Neural progenitor cell (in vitro differentiated cells): ENCODE measurements at places on chromosomes 1 and 21.

GRCh38 chr1:100543640-100544039 is 5.7 kb downstream of the GPR88 start:
- peaks cover 29% of the 10 kb centered on the region for H3K4me1 ChIP-seq
- no peak overlapping the region for H3K27ac ChIP-seq
- H3K27me3 ChIP-seq, result peaks cover 39% of the 10 kb centered on the region
- no peaks in the 10 kb centered on the region for H3K36me3 ChIP-seq
- peak; percentile 31 for DNase-seq

DNA sequence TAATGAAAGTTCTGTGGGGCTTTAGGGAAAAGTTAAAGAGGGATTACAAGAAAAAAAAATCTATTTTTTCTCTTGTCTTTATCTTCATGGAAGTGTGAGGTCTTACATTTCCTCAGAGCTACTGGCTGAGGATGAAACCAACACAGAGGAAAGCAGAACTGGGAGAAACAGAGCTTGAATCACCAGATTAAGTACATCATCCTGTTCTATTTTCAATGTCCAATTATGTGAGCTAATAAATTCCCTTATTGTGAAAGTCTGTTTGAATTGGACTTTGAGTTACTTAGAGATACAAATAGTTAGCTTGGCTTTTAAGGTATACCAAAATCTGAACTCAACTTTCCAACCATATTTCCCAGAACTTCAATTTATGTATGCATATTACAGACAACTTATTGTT is 69.2 kb downstream of the LPGAT1 start:
- no peak overlapping the region for H3K27ac ChIP-seq
- DNase-seq, result no peak
- no peaks in the 10 kb centered on the region for H3K27me3 ChIP-seq
- no peaks in the 10 kb centered on the region for H3K36me3 ChIP-seq
- H3K4me1 ChIP-seq, result peaks cover 8% of the 10 kb centered on the region
- no peak overlapping the region for H3K4me3 ChIP-seq

GRCh38 chr1:227917081-227917950 is 30.4 kb downstream of the WNT9A start:
- peaks cover 70% of the 10 kb centered on the region for H3K4me1 ChIP-seq
- no peaks in the 10 kb centered on the region for H3K36me3 ChIP-seq
- H3K27ac ChIP-seq, result no peak overlapping the region
- no peak overlapping the region for H3K4me3 ChIP-seq

DNA sequence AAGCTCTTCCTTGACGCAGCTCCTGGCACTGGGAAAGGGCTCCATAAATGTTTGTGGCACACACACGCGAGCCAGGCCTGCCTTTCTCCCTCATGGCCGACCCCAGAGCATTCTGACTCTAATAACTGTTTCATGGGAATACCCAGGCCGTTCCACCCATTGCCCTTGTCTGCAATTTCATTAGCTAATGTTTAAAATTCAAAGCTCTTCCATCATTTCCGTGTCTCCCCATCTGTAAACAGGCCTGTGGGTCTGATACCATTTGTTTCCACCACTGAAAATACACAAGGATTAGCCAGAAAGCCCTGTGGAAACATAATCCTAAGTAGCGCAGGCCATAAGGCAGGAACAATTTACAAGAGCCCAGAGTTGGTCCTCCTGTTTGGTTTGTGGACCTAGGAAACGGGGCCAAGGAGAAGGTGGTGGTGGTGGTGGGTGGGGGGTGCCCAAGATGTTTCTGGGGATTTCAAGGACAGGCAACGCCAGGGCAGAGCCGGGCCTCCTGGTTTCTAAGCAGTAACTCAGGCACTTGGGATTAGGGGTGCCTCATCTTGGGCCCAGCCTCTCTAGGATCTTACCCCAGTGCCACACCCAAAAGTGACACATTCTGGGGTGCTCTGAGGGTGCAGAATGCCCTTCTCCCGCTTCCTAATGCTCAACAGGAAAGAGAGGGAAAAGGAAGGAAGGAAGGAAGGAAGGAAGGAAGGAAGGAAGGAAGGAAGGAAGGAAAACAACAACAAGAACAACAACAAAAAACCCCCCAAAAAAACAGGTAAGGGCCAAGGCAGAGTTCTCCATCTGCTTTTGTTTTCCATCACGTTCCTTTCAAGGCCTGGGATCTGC is 79.4 kb downstream of the SSBP3 start:
- peaks cover 83% of the 10 kb centered on the region for H3K4me1 ChIP-seq
- H3K27me3 ChIP-seq, result no peaks in the 10 kb centered on the region
- no peaks in the 10 kb centered on the region for H3K36me3 ChIP-seq
- no peak overlapping the region for H3K27ac ChIP-seq
- no peak overlapping the region for H3K4me3 ChIP-seq
- no peak for DNase-seq

DNA sequence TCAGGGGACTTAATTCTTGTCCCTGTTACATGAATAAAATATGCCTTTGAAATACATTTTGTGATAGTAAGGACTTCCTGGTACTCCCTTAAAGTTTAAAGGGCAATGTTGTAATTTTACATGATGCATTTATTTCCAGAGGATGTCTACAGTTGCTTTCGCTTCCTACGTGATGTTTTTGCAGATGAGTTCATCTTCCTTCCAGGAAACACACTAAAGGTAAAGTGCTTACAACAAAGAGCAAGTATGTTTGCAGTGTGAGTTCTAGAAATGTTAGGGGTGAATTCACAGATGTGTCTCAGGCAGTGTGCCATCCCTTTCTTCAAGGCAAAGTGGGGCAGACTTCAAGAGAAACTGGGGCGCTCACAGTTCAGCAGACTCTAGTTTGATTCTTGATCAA is 31.2 kb downstream of the GNPAT start:
- H3K4me3 ChIP-seq, result no peak overlapping the region
- no peak overlapping the region for H3K27ac ChIP-seq
- no peaks in the 10 kb centered on the region for H3K4me1 ChIP-seq
- DNase-seq, result no peak

GRCh38 chr1:95206514-95206913 is 27.5 kb upstream of the RWDD3 start:
- no peak overlapping the region for H3K27ac ChIP-seq
- H3K36me3 ChIP-seq, result no peaks in the 10 kb centered on the region
- DNase-seq, result no peak
- H3K27me3 ChIP-seq, result no peaks in the 10 kb centered on the region
- H3K4me3 ChIP-seq, result no peak overlapping the region
- no peaks in the 10 kb centered on the region for H3K4me1 ChIP-seq

- DNase-seq, result no peak
- no peaks in the 10 kb centered on the region for H3K27me3 ChIP-seq
- peaks cover 14% of the 10 kb centered on the region for H3K4me1 ChIP-seq
- H3K36me3 ChIP-seq, result no peaks in the 10 kb centered on the region
- no peak overlapping the region for H3K4me3 ChIP-seq
These were observed 140.4 kb downstream of the ST6GALNAC5 start for GRCh38 chr1:77007675-77008074.

GRCh38 chr1:220966881-220967611 is 87.8 kb downstream of the HLX start:
- no peaks in the 10 kb centered on the region for H3K4me1 ChIP-seq

DNA sequence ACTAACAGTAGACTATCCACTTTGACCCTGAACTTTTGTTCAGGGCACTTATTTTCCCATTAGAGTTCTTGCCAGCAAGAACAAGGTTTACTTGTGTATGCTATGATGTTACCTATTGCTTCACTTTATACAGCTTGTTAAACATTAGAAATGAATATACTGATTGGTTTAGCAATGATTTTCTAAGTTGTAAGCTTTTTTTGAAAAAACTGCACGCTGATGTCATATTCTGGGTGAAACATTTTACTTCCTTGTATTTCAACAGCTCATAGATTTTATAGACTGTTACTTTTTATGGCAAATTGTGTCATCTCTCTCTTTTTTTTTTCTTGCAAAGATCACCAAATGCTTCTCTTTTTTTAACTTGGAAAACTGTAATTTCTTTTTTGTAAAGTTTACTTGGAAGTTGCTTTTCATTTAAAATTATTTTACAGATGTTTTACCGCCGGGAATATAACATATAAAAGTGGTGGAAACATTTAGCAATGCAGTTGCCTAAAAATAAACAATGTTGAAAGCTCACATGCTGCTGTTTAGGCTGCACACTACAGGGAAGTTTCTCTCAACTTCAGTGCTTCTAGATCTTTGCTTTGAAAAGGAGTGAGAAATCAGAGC is 215.3 kb upstream of the NFIA start:
- no peaks in the 10 kb centered on the region for H3K36me3 ChIP-seq
- no peak for DNase-seq
- no peaks in the 10 kb centered on the region for H3K27me3 ChIP-seq
- H3K4me3 ChIP-seq, result no peak overlapping the region
- H3K4me1 ChIP-seq, result peaks cover 4% of the 10 kb centered on the region

- H3K4me1 ChIP-seq, result peaks cover 11% of the 10 kb centered on the region
- H3K27me3 ChIP-seq, result peaks cover 22% of the 10 kb centered on the region
- no peak overlapping the region for H3K27ac ChIP-seq
- H3K36me3 ChIP-seq, result no peaks in the 10 kb centered on the region
- DNase-seq, result no peak
These were observed 61.5 kb downstream of the MAB21L3 start for GRCh38 chr1:116172666-116173065.

DNA sequence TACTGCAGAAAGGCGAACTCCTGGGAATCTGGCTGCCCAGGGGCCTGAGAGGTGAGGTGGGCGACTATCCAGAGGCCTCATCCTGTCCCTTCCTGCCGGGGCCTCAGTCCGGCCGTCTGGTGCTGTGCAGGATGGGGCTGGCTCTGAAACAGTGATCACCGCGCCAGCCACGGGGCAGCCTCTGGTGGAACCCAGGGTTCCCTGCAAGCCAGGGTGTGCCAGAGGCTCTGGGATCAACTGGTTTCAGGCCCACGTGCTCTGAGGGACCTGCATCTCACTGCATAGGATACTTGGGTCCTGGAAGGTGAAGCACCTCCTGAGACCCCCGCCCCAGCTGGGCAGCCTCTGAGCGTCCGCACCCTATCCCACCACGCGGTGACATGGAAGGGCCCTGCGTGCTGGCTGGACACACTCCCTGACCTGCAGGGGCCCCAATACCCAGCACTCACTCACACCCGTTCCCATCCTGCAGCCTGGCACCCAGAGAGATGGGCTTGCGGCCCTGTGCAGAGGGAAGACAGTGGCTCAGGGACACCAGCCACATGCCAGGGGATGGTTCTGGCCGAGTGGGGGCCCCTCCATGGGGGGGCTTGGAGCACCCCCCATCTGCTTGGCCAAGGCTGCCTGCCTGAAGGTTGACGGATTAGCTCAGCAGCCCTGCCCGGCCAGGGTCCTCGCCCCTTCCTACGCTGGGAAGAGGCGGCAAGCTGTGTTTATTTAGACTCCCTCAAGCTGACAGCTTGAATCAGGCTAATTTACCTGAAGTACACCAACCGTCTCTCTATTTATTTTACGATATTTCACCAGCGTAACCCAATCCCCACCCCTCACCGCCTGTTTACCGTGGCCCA is 64.3 kb upstream of the TTC34 start:
- H3K27me3 ChIP-seq, result no peaks in the 10 kb centered on the region
- no peak for DNase-seq
- H3K4me3 ChIP-seq, result no peak overlapping the region
- H3K27ac ChIP-seq, result no peak overlapping the region

GRCh38 chr1:108000184-108000583 is 35.2 kb upstream of the VAV3 start:
- no peaks in the 10 kb centered on the region for H3K27me3 ChIP-seq
- H3K4me1 ChIP-seq, result peaks cover 14% of the 10 kb centered on the region
- no peaks in the 10 kb centered on the region for H3K36me3 ChIP-seq
- H3K27ac ChIP-seq, result peak overlapping the region; percentile 15
- DNase-seq, result no peak
- peak overlapping the region; percentile 7 for H3K4me3 ChIP-seq

DNA sequence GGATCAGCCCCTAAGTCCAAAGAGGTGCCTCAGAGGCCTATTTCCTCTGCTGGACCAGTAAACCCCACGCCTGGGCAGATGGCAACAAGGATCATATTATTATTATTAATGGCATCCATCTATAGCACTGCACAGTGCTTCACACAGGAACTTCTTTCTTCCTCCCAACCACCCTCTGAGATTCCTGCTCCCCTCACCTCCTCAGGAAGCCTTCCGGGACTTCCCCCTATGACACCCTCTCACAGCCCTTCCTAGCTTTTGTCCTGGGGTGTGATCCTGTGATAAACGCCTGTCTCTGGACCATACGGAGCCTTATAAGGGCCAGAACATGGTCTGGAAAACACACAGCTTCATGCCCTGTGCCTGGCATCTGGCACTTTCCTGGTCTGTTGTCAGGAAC is 3.2 kb downstream of the FBXO2 start:
- no peak overlapping the region for H3K27ac ChIP-seq
- no peak overlapping the region for H3K4me3 ChIP-seq
- peaks cover 82% of the 10 kb centered on the region for H3K27me3 ChIP-seq
- no peak for DNase-seq
- H3K4me1 ChIP-seq, result peaks cover 14% of the 10 kb centered on the region
- H3K36me3 ChIP-seq, result no peaks in the 10 kb centered on the region

DNA sequence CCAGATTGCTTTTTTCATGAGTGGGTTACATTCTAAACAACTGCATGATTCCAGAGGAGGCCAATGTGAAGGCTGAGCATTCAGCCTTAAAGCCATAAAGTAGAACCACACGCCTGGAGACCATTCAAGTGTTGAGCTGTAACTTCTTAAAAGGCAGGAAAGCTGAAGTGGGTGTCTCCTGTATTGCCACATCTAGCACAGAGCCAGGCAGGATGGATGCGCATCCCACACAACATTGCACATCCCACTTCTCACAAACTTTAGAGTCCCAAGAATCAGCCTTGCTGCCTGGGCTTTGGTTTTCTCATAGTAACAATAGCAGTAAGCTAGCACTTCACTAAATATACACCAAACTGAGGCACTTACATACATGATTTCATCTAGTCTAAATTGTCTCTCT is 151.7 kb downstream of the DAB1 start:
- no peak overlapping the region for H3K4me3 ChIP-seq
- no peak overlapping the region for H3K27ac ChIP-seq
- no peaks in the 10 kb centered on the region for H3K36me3 ChIP-seq
- peaks cover 33% of the 10 kb centered on the region for H3K4me1 ChIP-seq
- no peak for DNase-seq

- peaks cover 19% of the 10 kb centered on the region for H3K36me3 ChIP-seq
- peak; percentile 27 for DNase-seq
- peaks cover 16% of the 10 kb centered on the region for H3K4me1 ChIP-seq
- no peaks in the 10 kb centered on the region for H3K27me3 ChIP-seq
- no peak overlapping the region for H3K27ac ChIP-seq
These were observed 1.1 kb downstream of the CTPS1 start for GRCh38 chr1:40980453-40981121.

- H3K4me3 ChIP-seq, result no peak overlapping the region
- no peaks in the 10 kb centered on the region for H3K4me1 ChIP-seq
- no peaks in the 10 kb centered on the region for H3K36me3 ChIP-seq
- H3K27ac ChIP-seq, result no peak overlapping the region
- peak; percentile 77 for DNase-seq
These were observed 51.1 kb upstream of the CFHR3 start for GRCh38 chr1:196723325-196724185.

- peaks cover 5% of the 10 kb centered on the region for H3K4me1 ChIP-seq
- no peaks in the 10 kb centered on the region for H3K36me3 ChIP-seq
- H3K27me3 ChIP-seq, result no peaks in the 10 kb centered on the region
- H3K27ac ChIP-seq, result no peak overlapping the region
- no peak for DNase-seq
These were observed 45.9 kb upstream of the TNFSF4 start for GRCh38 chr1:173253046-173253445.

- peaks cover 37% of the 10 kb centered on the region for H3K4me1 ChIP-seq
- no peaks in the 10 kb centered on the region for H3K27me3 ChIP-seq
- no peak overlapping the region for H3K4me3 ChIP-seq
- H3K27ac ChIP-seq, result no peak overlapping the region
These were observed 120.9 kb downstream of the EDEM3 start for GRCh38 chr1:184633785-184634184.
